Stimulated activated CD4-positive, alpha-beta T cell treated with anti-CD3 and anti-CD28 coated beads, Interleukin-1b, Interleukin-23, amount 100 ng/mL, for 4 hours (primary cell): ENCODE measurements at places on chromosomes 11 and 22.
A peak's percentile ranks its signal among the peaks of the same experiment; 100 is the strongest.

DNA sequence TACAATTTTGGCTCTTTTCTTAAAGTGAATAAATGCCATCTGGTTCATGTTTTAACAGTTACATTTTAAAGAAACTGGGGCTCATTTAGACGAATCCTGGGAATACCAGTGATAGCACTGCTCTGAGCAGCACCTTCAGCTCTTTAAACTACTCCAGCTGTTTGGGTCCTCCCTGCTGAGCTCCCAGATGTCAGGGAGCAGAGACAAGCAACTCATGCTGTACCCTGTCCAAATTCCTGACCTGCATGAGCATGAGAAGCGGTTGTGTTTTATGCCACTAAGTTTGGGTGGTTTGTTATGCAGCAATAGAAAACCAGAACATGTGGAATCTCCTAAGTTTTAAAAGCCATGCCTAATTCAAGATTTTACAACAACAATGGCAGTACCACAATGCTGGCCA, 90.0 kb downstream of the FDX1 start:
- DNase-seq: no peak

- no peak for DNase-seq
Observed at GRCh38 chr22:49057910-49058309, 769.8 kb downstream of the BRD1 start.

DNA sequence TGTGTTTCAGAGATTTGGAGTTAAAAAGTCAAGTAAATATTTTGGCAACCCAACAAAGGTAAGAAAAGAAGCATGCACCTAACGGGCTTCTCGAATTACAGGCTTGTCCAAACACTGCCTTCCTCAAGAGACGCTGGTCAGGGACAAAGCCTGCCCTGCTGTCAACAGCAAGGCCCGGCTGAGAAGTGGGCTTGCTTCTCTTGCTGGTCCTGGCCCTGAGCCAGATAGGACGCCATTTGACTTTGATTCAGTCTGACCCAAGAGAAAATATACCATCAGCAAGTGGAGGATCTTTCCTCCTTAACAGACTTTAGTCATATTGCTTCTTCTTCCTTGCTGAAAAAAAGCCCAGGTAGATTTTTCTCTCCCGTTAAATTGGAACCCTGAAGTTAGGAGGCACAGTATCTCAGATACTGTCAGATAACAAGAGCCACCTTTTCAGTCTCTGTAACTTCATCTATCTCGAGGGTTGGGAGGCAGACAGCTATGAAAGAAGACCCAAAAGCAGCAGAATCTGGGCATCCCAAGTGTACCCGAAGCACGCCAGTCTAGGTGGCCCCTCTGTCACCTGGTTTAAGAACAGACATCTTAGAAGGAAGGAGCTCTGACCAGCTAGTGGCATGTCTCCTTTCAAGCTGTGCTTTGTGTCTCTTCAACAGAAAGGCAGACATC, 57.5 kb downstream of the C22orf31 start:
- DNase-seq: no peak

DNA sequence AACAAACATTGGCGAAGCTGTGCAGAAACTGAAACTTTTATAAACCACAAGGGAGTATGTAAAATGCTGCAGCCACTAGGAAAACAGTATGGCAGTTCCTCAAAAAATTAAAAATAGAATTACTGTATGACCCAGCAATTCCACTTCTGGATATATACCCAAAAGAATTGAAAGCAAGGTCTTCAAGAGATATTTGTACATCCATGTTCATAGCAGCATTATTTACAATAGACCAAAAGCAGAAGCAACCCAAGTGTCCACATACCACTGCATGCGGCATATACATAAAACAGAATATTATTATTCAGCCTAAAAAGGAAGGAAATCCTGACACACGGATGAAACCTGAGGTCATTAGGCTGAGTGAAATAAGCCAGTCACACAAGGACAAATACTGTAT, 85.8 kb downstream of the RELT start:
- no peak for DNase-seq

GRCh38 chr11:75333807-75334140, 17.7 kb downstream of the ARRB1 start:
- DNase-seq: no peak

DNA sequence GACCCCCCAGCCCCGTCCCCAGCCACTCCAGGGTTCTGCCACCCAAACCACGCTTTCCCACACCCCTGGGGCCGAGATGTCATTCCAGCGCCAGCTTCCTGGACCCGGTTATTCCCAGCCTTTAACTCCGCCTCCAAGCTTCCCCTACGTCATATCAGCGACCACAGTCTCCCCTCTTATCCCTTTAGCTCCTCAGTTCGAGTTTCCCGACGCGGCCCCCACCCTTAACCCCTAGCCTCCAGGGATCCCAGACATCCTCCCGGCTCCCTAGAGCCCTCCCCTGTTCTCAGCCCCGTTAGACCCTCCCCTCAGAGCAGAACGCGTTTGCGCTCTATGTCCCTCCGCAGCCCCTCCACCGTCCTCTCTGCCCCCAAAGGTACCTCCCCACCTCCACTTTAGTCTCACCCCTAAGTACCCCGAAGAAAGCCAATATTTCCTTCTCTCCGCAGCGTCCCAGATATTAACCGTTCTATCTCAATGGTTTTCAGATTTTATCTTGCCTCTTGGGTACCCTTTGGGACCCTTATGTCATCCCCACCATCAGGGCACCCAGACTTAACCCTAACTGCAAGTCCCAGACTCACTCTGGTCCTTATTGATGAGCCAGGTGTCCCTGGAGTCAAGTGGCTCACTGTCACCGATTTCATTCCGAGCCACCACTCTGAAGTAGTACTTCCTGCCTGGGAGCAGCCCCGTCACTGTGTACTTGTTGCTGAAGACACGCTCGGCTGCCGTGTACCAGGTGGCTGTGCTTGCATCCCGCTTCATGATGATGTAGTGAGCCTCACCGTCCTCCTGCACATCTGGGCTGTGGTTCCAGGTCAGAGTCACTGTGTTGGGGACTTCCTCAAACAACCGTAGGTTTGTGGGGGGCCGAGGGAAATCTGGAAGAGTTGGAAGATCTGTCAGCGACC, 8.0 kb downstream of the TMEM86A start:
- peak; percentile 44 for DNase-seq

GRCh38 chr11:112583261-112583893, 322.7 kb upstream of the PLET1 start:
- no peak for DNase-seq

DNA sequence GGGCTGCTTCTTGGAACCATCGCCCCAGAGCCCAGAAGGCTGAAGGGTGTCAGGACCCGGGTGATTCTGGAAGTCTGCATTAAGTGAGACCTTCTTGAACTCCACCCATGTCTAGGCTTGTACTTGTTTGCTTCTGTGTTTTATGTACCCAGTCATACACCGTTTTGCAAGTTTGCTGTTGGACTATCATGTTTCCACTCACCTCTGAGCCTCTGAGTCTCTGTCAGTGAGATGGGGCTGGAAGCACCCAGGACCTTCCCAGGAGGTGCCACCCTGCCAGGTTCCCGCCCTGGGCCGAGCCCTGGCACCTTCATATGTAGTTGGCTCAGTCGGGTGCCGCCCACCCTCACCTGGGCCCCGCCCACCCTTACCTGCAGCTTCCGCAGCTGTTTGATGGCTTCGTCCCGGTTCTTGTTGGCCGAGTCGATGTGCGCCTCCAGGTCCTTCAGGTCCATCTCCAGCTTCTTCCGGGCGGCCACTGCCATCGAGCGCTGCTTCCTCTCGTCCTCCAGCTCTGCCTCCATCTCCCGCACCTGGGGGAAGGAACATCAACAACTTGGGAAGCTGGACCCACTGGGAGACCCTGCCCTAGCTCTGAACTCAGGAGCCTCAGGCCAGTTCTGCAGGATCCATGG, 35.1 kb downstream of the APOL1 start:
- DNase-seq: no peak

DNA sequence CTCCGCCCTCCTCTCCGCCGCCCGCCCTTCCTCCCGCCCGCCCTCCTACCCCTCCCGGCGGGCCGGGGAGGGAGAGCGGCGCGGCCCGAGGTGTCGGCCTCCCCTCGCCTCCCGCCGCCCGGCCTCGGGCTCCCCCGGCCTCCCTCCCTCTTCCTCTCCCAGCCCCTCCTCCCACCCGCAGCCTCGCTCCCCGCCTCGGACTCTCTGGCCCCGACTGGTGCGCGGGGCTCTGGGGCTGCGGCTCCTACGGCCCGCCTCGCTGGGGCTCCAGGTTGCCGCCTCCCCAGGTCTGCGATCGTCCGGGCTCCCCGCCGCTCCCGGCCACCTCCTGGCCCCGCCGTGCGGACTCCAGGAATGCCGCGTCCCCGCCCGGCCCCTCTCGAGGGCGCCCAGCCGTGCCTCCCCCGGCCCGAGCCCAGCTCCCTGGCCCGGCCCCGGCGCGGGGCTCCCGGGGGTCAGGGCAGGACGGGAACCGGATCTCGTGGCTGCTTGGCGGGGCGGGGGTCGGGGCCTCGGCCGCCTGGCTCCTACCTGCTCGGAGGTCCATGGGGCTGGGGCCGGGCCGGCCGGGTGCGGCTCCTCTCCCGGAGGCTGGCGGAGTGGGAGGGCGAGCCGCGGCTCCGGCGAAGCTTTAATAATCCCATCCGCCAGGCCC, at the start of gene CLCF1:
Gene CLCF1, minus strand, starts transcription at position 606 of the 655 bp plus-strand sequence. Its CDS starts 59 bp downstream, at position 547.
- DNase-seq: no peak

- DNase-seq: no peak
Observed at GRCh38 chr22:32932176-32932575, 126.0 kb downstream of the SYN3 start.
